ENCODE measurements at places on chromosomes 5 and 9.

- no peak for DNase-seq
Observed at GRCh38 chr5:35598707-35599370, 18.8 kb upstream of the SPEF2 start.

DNA sequence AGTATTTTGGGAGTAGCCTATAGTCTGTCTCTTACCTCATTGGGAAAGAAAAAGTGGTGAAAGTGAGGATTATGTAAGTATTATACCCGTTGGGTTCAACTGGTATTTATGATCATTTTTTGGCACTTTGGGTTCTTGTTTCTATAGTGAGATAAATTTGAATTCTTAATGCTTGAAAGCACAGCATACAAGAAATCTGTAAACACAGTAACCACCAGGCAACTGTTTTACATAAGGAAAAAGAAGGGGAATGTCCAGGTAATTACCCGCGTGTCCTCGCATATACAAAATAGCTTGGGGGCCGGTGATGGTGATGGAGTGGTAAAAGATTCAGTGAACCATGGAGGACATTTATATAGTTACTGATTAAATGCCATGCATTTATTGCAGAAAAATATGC lies 60.5 kb downstream of the BASP1 start:
- DNase-seq, result no peak

DNA sequence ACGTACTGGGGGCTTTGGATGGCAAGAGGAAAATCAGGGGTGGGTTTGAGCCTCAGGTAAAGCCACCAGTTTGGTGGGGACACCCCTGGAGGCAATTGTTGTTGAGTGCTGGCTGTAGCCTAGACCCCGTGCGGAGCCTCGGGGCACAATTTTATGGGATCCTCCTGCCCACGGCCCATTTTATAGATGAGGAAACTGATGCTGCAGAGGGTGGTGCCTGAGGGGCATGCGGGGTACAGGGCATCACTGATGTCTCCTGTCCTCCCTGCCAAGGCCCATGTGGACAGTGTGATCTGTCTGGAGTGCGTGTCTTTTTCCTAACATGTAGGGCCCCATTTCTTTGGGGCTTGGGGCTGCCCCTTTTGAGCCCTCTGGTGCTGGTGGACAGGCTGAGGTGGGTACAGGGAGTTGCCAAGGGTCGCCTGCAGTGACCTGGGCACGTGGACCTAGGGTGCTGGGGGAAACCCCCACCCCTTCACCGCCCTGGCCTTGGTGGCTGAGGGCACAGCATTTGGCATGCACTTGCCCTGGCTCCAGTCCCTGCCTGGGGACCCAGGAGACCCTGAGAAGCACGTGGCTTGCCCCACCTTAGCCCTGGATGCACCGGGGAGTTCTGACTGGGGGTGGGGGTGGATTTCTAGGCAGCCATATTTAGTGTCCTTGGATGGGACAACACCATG lies 22.1 kb downstream of the WNK2 start:
- DNase-seq, result no peak

- DNase-seq, result no peak
Observed at GRCh38 chr5:151151793-151152192, 5.8 kb downstream of the ANXA6 start.

GRCh38 chr5:109345699-109346098 lies 64.1 kb downstream of the PJA2 start:
- DNase-seq, result no peak

DNA sequence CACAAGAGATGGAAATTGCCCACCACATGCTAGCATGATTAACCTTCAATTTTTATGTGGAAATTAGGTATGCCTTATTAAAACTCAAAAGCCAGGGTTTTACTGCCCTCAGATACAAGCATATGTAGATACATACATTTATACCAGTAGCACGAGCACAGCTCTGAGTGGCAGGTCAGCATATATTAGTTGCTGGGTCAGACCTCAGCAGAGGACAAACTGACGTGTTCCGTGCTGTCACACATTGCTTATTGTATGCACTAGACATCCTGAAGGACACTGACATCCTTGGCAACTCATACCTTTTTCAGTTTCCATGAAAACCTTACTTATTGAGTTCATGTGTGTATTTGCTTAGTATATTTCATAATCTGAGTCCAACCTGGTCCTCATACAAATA lies 307.7 kb downstream of the TLE1 start:
- no peak for DNase-seq

- no peak for DNase-seq
Observed at GRCh38 chr9:131511880-131512279, 9.2 kb downstream of the POMT1 start.

DNA sequence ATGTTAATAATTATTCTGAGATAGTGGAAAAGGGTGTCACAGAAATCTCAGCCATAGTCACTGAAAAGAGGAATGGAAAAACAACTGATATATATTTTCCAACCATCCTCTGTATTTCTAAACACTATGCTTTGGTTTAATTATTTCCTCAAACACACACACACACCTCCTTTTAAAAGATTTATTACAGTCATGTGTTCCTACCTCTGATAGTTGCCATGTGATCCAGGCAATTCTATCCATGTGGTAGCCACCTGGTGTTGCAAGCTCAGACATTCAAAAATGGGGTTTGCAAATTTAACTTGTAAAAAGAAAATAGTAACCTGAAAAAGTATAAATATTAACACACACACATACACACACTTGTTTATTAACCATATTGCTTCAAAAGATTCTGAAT lies 40.0 kb upstream of the CCNG1 start:
- no peak for DNase-seq

Data from H54 (cell line).